Activated CD4-positive, alpha-beta T cell treated with anti-CD3 and anti-CD28 coated beads, Interleukin-2, Interleukin-4, amounts not matched to agents 100 ng/mL and 50 ng/mL, durations not matched to agents 16 hours and 8 hours (primary cell): ENCODE measurements at places on chromosomes 2 and 18.

DNA sequence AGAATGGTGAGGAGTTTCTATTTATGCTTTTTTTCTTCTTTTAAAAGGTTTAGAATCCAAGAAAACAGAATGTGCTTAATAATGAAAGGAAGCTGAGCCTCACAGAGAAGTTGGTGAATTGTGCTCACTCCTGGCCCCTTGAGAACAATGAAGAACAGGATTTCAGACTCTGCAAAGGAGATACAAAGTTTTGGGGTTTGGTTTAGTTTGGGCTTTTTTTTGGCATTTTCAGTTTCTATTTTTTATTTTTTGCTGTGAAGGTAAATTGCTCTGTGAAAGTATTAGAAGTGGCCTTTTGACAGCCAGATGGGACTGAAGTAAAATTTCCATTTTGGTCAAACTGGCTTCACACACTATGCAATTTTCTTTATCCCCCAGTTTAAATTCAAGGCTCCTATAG, 247.3 kb upstream of the GYPC start:
- no peak for DNase-seq

DNA sequence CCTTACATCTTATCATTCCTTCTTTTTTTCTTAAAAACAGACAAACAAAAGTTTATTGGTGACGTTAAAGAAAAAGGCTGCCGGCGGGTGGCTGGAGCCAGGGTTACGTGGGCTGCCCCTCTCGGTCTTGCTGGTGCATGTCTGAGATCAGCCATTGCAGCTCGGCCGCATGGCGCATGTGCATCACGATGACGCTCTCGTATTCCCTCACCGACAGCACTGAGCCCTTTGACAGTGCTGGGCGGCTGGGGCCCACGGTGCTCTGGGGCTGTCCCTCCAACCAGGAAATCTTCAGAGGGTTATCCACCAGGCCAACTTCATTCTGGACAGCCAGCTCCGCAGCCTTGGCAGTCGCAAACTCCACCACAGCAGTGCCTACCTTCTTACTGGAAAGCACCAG, 1081.8 kb upstream of the TMEFF2 start:
- DNase-seq, result no peak

DNA sequence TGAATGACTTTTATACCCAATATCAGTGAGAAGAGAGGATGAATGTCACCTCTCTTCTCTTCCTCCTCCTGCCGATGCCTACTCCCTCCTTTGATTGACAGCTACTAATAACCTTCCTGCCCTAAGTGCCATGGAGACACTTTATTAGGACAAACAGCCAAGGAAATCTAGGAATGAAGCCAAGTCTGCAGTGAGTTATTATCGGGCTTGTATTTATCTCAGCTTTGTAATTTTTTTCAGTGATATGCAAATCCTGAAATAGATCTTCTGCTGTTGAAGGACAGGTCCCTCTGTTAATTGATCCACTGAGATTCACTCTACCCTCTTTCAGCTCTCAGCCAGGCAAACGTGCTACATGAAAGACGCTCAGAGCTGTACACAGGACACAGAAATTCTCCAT, 686.7 kb downstream of the TMEM182 start:
- DNase-seq, result no peak

GRCh38 chr2:71505086-71505769, 51.9 kb downstream of the DYSF start:
- DNase-seq, result no peak

DNA sequence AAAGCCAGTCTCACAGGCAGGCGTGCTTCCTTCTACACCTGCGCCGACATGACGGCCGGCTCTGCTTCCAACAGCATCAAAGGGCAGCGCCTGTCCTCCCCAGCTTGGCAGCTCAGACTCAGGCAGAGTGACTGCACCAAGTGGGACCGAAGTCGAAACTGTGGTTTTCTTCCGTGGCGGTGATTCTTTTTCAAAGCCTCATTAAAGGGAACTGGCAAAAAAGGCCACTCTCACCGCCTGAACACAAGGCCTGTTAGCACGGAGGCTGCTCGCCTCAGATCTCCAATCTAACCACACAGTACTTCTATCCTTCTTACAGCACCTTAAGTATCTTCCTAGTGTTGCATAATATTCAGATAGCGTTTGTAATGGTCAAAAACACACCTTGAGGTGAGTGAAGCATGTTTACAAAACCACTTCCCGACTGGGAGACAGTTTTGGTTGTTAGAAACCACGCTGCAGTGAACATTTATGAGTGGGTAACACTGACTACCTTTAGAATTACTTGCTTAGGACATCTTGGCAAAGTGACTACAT, 236.4 kb downstream of the HDAC4 start:
- DNase-seq, result peak; percentile 24

- DNase-seq, result no peak
These were observed 69.4 kb upstream of the ARHGAP28 start for GRCh38 chr18:6659963-6660725.
